Effector memory CD8-positive, alpha-beta T cell (primary cell): ENCODE measurements at places on chromosomes 4 and X.
A peak's percentile ranks its signal among the peaks of the same experiment; 100 is the strongest.

- no peak overlapping the region for H3K4me3 ChIP-seq
- DNase-seq = no peak
- H3K36me3 ChIP-seq = no peaks in the 10 kb centered on the region
- peaks cover 9% of the 10 kb centered on the region for H3K27me3 ChIP-seq
- peaks cover 9% of the 10 kb centered on the region for H3K4me1 ChIP-seq
These were observed 28.4 kb downstream of the ZNF185 start for GRCh38 chrX:152926279-152926678.

DNA sequence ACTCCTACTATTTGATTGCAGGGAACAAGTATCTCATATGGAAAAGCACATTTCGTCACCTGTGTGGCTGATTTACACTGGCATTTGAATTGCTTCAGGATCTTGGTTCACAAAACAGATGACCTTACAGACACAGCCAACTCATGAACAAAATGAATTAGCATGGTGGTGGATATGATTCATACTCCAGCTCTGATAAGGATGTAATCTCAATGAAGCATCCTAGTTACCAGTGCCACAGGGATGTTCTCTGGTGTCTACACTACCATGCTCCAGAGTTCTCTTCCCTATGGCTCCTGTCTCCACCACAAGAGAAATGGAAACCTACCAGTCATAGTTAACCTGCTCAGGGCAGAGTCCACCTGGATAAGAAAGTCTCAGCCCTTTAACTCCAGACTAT, 40.7 kb downstream of the TEC start:
- H3K36me3 ChIP-seq = no peaks in the 10 kb centered on the region
- no peak for DNase-seq
- H3K27ac ChIP-seq = no peak overlapping the region
- no peaks in the 10 kb centered on the region for H3K4me1 ChIP-seq
- peaks cover 8% of the 10 kb centered on the region for H3K27me3 ChIP-seq

DNA sequence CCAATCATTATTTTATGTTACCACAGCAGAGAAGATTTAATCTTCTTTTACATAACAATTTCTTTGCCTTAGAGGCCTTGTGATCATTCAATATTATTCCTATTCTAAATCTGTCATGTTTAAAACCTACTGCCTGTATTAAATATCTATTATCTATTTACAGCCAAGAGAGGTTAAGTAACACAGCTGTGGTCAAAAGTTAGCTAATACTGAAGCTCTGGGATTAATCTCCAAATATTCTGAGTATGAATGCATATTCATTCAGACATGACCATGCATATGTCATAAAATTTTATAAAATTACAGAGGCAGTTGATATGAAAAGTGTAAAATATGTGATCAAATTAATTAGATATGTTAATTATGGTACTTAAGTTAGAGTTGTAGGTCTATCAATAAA, 187.9 kb upstream of the MAB21L2 start:
- no peaks in the 10 kb centered on the region for H3K27me3 ChIP-seq
- no peaks in the 10 kb centered on the region for H3K4me1 ChIP-seq
- peaks cover 8% of the 10 kb centered on the region for H3K36me3 ChIP-seq
- no peak overlapping the region for H3K4me3 ChIP-seq
- H3K27ac ChIP-seq = no peak overlapping the region

GRCh38 chr4:97394653-97395052, 748.6 kb downstream of the STPG2 start:
- H3K4me3 ChIP-seq = no peak overlapping the region
- H3K4me1 ChIP-seq = no peaks in the 10 kb centered on the region
- no peaks in the 10 kb centered on the region for H3K36me3 ChIP-seq
- no peak overlapping the region for H3K27ac ChIP-seq
- no peaks in the 10 kb centered on the region for H3K27me3 ChIP-seq

GRCh38 chr4:83174844-83175414, 60.4 kb upstream of the PLAC8 start:
- H3K4me1 ChIP-seq = peaks cover 8% of the 10 kb centered on the region
- H3K27me3 ChIP-seq = no peaks in the 10 kb centered on the region
- no peaks in the 10 kb centered on the region for H3K36me3 ChIP-seq
- no peak for DNase-seq

- no peak overlapping the region for H3K4me3 ChIP-seq
- no peaks in the 10 kb centered on the region for H3K4me1 ChIP-seq
- DNase-seq = no peak
- no peak overlapping the region for H3K27ac ChIP-seq
These were observed 83.4 kb upstream of the FAM47B start for GRCh38 chrX:34859191-34859590.

GRCh38 chr4:182478475-182478874, 235.3 kb downstream of the TENM3 start:
- H3K4me3 ChIP-seq = no peak overlapping the region
- H3K27me3 ChIP-seq = peaks cover 6% of the 10 kb centered on the region
- H3K27ac ChIP-seq = no peak overlapping the region

DNA sequence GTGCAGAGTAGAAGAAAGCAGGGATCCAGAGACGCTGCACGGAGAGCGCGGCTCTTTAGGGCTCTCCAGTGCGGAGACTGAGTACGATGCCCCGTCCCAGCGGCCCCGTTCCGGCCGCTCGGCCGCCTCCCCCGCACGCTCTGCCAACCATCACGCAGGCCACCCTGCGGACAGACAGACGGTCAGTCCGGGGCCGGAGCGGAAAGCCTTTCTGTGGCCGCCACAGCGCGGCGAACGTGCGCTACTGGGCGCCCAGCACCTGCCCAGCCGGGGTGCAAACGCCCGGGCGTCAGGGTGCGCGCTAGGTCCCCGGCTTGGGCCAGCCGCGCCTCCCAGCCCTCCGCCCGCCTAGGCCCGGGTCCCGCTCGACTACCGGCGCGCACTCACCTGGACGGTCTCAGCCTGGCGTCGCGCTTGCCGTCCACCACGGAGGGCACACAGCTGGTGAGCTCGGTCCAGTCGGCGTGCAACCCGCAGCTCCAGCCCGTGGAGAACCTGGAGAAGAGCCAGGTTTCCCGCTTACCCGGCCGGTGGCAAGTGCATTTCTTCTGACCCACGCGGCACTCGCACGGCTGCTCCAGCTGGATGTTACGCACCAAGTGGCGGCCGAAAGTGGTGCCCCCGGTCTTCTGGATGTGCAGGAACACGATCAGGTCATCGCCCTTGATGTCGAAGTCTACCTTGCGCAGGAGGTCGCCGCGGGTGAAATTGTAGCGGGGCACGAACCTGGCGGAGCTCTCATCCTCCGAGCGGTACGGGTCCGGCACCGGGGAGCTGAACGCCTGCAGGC, 1.8 kb downstream of the HS6ST2 start:
- peaks cover 11% of the 10 kb centered on the region for H3K27me3 ChIP-seq
- no peak overlapping the region for H3K27ac ChIP-seq
- H3K36me3 ChIP-seq = no peaks in the 10 kb centered on the region

DNA sequence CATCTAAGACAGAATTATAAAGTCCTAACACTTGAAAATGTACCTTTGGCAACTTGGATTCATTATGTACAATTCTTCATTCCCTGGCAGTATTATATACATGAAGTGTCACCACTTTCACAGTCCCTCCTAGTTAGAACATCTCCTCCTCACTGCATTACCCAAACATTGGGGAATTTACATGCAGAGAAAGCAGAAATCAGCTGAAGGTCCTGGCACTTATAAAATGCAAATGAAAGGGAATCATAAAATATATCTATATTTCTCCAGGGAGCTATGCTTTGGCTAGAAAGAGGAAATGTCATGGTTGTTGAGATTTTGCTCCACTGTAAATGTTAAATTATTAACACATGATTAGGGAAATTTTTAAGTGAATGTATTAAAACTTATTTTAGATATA, 835.6 kb upstream of the SLIT2 start:
- H3K27me3 ChIP-seq = no peaks in the 10 kb centered on the region
- no peak overlapping the region for H3K27ac ChIP-seq
- no peak for DNase-seq
- H3K4me3 ChIP-seq = no peak overlapping the region
- peaks cover 3% of the 10 kb centered on the region for H3K36me3 ChIP-seq
- no peaks in the 10 kb centered on the region for H3K4me1 ChIP-seq

- peak overlapping the region; percentile 96 for H3K27ac ChIP-seq
- DNase-seq = peak; percentile 44
- H3K4me3 ChIP-seq = peak overlapping the region; percentile 88
- H3K27me3 ChIP-seq = no peaks in the 10 kb centered on the region
These were observed 561 bp upstream of the N4BP2 start for GRCh38 chr4:40055863-40056715.

DNA sequence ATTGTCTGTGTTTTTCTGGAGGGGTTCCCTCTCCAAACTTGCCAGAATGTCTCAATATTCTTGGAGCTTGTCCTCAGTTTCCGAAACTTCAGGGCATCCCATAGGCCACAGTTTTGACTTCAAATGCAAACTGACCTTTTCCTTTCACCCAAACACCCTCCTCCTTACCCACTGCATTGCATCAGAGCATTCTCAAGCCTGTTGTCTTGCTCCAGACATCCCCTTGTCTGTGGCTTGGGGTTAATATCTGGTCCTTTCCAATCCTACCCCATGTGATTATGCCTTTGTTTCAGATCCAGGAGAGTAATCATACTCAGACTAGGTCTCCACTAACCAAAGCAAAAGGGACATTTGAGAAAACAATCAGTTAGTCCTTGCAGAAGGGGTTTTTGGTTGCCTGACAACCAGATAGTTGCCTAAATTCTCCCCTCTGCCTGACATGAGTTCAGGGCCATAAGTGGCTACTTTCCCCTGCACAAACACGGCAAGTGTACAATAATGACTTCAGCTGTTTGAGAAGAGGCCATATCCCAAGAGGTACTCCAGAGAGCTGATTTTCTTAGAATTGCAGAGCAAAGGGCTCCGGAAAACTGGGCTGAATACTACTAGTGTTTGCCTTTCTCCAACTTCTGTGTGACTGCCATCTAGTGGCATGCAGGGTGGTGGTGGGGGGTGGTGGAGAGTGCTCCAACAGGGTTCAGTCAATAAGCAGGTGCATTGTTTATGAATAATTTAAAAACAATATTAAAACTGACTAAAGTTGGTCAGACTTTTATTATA, 130.2 kb downstream of the CHRDL1 start:
- no peaks in the 10 kb centered on the region for H3K27me3 ChIP-seq
- H3K4me3 ChIP-seq = no peak overlapping the region
- no peaks in the 10 kb centered on the region for H3K36me3 ChIP-seq
- H3K4me1 ChIP-seq = no peaks in the 10 kb centered on the region
- no peak overlapping the region for H3K27ac ChIP-seq

DNA sequence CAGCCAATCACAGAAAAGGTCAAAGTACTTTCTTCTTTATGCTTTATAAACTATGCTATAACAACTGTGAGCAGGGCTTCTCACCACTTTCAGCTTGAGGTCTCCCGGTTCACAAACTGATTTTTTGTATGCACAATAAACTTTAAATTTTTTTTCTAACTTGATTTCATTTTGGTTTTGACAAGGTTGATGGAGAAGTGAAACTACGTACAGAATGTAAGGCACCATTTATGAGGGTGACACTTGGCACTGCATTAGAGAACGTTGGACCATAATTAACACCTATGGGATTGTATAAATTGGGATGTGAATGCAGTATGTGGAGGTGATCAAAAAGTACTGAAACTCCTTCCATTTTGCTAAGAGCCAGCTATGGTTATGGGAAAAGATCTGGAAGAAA, 857.9 kb upstream of the HTR2C start:
- no peak overlapping the region for H3K4me3 ChIP-seq
- no peaks in the 10 kb centered on the region for H3K27me3 ChIP-seq
- no peak for DNase-seq

DNA sequence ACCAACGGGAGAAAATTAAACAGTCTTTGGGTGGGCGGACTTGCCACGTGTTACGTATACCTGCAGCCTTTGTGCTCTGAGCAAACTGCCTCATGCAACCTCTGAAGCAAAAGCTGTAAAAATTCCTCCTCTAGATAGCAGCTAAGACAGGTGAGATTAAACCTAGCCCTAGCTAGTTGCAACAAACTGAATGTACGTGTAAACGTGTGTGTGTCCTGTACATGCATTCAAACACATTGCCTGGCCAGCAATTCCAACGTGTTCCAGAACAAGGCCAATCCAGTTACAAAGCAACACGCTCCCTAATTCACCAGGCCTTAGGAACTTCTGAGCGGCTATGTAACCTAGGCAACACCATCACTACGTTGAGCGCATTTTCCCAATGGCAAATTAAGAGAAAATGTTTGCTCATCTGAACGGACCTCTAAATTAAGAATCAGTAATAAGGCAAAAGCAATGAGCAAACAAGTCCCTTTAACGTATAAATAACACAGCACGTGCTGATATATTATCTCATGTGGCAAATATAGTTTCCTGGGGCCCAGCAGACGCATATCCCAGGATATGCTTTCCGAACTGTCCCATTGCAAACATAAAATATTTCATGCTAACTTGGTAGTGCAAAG, 792 bp downstream of the PPID start:
- peak; percentile 12 for DNase-seq
- H3K4me1 ChIP-seq = peaks cover 23% of the 10 kb centered on the region
- peaks cover 11% of the 10 kb centered on the region for H3K27me3 ChIP-seq
- peak overlapping the region; percentile 99 for H3K27ac ChIP-seq

DNA sequence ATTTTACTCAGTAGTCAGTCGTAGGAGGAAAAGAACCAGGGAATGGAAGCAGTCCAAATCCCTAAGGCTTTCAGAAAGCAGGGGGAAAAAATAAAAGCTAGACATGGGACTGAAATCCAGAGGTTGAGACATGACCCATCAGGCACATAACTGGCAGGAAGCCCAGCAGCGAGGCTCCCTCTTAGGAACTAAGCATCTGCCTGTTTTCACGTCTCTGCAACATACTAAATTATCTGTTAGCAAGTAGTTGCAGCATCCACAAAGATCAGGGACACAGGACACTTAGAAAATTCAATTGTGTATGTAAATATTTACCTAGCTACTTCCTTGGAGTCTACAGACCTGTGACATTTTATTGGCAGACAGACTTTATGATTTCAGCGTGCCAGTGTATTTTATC, 118.0 kb upstream of the EDNRA start:
- H3K4me1 ChIP-seq = no peaks in the 10 kb centered on the region
- no peak overlapping the region for H3K27ac ChIP-seq
- no peaks in the 10 kb centered on the region for H3K36me3 ChIP-seq
- DNase-seq = no peak
- H3K4me3 ChIP-seq = no peak overlapping the region

GRCh38 chrX:66676413-66676812, 37.5 kb upstream of the EDA2R start:
- H3K4me3 ChIP-seq = no peak overlapping the region
- no peaks in the 10 kb centered on the region for H3K27me3 ChIP-seq
- no peaks in the 10 kb centered on the region for H3K36me3 ChIP-seq
- no peaks in the 10 kb centered on the region for H3K4me1 ChIP-seq
- DNase-seq = no peak
- H3K27ac ChIP-seq = no peak overlapping the region
